Dermis blood vessel endothelial cell (primary cell): ENCODE measurements at places on chromosomes 16 and 17. TPM values are rescaled to one million over a fixed set of nuclear protein-coding genes. Genes with fewer than 3 reads are reported as not detected.

Gene LHX1
- total RNA-seq, result 0.17 TPM in 1 of 2 replicates, not detected in the other

- DNase-seq, result no peak
Measured at GRCh38 chr17:15231851-15232516, 33.1 kb downstream of the PMP22 start.

Gene ARL17A
- 3.4 and 4.9 TPM in 2 replicates for total RNA-seq

DNA sequence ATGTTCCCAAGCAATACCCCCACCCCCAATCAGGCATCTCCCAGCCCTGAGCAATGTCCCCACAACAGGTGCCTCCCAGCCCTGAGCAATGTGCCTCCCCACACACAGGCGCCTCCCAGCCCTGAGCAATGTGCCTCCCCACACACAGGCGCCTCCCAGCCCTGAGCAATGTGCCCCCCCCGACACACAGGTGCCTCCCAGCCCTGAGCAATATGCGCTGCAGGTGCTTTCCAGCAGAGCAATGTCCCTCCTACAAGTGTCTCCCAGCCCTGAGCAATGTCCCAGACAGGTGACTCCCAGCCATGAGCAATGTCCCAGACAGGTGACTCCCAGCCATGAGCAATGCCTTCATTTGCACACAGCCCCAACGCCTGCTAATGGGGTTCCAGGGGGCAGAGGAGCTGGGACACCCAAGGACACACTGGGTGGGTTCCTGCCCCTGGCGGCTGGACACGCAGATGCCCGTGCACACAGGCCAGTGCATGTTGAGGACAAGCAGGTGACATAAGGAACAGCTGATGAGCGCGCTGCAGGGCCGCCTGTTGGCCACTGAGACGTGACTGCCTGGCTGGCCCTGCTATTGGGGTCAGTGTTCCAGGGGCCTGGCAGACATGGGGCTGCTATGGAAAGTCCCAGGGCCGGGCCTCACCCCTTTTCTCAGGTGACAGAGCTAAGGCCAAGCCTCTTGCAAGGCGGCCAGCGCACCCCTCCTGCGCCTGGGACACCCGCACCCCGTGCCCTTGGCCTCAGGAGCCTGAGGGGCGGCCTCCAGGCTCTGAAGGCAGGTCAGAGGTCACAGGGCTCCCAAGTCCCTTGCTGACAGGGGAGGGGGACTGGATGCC lies 26.9 kb upstream of the PABPN1L start:
- DNase-seq, result no peak

- DNase-seq, result no peak
Measured at GRCh38 chr16:29674188-29674587, 4.8 kb upstream of the QPRT start.

Gene RAMP2
- total RNA-seq, result 9.7 and 13.1 TPM in 2 replicates

DNA sequence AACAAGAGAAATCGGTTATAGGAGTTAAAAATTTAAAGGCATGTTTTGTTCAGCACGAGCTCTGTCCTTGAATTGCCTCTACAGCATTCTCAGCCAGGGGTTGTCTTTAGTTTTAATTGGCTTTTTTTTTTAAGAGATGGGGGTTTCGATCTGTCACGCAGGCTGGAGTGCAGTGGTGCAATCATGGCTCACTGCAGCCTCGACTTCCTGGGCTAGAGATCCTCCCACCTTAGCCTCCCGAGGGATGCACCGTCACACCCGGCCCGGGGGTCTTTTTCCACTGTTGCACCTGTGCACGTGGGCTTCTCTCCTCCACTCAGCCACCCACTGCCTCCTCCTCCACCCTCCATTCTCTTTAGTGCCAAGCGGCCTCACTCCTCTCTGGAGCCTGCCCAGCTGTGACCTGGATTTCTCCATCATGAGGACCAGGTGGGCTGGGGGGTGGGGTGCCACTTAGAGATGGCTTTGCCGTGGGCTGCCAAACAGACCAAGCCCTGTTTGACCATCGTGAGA lies 106.8 kb upstream of the SEC14L1 start:
- no peak for DNase-seq

DNA sequence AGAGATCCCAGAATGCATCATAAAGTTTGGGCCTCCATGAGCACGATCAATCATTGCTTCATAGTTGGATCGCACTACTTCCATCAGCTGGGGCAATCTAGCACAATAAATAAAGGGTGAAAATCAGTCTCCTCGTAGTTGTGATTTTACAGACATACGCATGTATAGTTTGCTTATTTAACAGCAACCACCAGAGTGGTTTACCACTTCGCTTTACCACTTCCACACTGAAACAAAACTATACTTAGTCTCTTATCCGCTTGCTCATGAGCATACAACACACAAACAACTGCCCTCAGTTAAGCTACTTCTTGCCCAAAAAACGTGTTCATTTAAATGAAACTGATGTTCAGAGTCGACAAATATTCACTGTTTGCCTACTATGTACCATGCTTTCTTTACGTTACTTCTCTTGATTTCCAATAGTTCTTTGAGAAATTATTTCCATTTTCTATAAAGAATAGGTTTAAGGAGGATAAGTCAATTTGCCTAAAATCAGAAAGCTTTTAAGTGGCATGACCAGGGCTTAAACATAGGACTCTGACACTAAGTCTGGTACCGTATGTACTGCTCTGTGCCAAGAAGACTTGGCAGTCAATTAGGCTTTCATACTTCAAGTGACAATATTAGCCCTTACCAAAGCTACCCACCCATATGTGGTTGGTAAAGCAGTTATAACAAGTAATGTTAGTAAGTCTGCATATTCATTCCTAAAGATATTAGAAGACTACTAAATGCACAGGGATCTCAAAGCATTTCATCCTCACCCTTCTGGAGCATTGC lies 22.0 kb downstream of the SETD6 start:
- DNase-seq, result no peak

DNA sequence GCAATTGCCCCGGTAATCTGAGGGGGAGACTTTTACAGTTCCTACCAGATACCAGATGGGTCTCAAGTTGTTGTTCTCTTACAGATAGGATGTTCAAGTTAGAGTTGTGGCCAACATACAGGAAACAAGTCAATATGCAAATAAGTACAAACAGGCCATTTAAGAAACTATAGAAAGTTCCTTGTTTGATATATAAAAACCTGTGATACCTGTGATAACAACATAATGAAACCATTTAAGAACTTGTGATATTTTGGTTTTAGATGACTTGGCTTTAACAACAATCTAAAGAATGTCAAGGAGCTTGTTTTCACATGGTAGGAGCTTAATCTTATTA lies 16.8 kb downstream of the CDR2 start:
- no peak for DNase-seq

Gene MLST8
- total RNA-seq, result 16.0 and 25.6 TPM in 2 replicates

DNA sequence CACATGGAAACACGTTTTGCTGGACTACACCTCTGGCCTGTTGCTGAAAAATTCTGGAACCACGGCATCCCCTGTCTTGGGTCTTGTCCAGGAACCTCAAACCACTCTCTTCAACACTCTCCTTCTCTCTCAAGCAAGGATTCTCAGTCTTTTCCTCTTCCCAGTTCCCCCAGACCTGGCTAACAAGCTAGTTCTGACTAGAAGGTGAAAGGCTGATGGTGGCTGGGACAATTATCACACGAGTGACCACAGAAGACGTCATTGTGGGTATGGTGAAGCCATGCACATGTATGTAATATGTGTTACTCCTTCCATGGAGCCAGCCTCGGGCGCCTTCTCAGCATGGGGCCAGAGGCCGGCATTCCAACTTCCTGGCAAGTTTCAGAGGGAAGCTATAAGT lies 123.0 kb downstream of the CDYL2 start:
- DNase-seq, result no peak

DNA sequence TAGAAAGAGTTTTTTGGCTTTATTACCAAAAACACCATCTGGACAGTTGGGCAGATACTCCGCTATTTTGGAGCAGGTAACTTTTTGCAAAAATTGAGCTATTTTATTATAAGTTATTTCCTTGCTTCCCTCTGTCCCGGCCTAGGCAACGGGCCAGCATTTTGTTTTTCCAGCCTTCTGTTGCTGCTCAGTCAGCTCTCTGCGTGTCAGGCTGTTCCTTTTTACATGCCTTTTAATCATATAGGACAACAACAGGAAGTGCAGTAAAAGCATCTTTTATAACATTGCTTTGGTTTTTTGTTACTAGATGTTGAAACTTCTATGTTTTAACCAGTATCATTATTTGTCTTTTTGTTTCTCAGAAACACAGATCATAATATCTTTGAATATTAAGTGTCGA lies 30.4 kb downstream of the PPM1D start:
- peak; percentile 81 for DNase-seq

GRCh38 chr17:5269241-5269960 lies 12.7 kb upstream of the RABEP1 start:
- no peak for DNase-seq

GRCh38 chr17:75712446-75712845 lies 8.8 kb upstream of the ITGB4 start:
- DNase-seq, result no peak

DNA sequence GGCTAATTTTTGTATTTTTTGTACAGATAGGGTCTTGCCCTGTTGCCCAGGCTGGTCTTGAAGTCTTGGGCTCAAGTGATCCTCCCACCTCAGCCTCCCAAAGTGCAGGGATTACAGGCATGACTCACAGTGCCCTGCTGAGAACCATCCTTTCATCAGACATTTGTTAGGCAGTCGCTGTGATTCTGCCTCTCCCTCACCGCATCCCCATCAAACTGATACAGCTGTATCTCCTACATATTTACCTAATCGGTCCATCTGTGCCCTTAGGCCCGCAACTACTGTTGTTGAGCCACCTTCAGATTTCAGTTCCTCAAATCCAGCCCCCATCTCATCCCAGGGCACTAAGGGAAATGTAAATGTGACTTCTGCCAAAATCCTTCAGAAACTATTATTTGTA lies 2.0 kb upstream of the SLC43A2 start:
- no peak for DNase-seq

DNA sequence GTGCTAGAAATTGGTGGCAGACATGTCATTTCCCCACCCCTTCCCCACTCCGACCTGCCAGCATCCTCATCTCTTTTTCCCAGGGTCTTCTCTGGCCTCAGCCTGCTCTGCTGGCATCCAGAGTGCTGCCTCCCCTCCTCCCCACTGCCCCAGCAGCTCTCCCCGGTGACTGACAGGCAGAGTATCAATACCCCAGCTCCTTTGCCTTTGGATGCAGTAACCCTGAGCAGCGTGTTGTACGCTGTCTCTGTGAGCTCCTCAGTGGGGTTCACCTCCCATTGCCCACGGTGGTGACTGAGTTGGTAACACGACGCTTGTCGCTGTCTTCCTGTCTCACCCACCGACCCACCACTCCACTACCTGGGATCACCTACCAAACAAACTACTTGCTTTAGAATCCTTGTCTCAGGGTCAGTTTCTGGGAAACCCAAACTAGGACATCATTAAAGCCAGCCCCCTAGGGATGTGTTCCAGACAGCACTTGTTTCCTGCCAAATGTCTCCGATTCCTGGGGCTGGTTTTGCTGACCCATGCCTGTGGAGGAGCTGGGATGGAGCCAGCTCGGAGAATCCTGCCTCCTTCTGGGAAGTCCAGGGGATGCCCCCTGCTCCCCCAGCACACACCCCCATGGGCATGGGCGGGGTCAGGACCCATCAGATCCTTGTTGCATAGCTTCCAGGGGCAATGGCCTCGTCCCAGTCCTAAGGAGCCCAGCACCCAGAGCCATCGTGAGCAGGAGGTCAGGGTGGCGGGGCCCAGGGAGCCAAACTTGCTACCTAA lies 8.3 kb upstream of the SBK1 start:
- no peak for DNase-seq

Gene ZNF597
- total RNA-seq, result 2.4 and 3.7 TPM in 2 replicates

Gene HSD11B2
- 0.23 TPM in 1 of 2 replicates, not detected in the other for total RNA-seq

Gene NPIPA8
- total RNA-seq, result not detected in 2 replicates
